ENCODE measurements at places on chromosomes 1 and 21. TPM values are rescaled to one million over a fixed set of nuclear protein-coding genes. Genes with fewer than 3 reads are reported as not detected.

Gene FLG2
- total RNA-seq, result not detected

Gene TRIM46
- total RNA-seq, result 5.2 TPM

Gene KANK4
- 0.07 TPM for total RNA-seq

Gene TIAM1
- 2.8 TPM for total RNA-seq

Gene NUAK2
- total RNA-seq, result 7.9 TPM
